ENCODE measurements at places on chromosomes 11 and 22.

DNA sequence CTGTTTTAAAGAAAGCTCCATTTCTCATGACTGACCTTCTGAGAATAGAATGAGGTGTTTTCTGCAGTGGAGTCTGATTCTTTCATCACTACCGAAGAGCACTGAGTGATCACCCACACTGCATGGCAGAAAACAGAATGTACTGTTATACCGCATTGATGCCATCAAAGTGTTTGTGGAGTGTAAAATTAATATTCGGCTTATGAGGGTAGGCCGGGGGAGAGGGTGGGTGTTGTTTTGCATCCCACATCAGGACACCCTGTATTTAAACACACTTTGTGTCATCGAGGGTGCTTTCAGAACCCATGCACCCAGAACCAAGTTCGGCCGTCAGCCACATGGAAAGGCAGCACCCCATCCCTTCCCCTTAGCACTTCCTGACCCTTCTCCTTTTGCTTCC is 41.3 kb upstream of the ETS1 start:
- DNase-seq, result no peak

DNA sequence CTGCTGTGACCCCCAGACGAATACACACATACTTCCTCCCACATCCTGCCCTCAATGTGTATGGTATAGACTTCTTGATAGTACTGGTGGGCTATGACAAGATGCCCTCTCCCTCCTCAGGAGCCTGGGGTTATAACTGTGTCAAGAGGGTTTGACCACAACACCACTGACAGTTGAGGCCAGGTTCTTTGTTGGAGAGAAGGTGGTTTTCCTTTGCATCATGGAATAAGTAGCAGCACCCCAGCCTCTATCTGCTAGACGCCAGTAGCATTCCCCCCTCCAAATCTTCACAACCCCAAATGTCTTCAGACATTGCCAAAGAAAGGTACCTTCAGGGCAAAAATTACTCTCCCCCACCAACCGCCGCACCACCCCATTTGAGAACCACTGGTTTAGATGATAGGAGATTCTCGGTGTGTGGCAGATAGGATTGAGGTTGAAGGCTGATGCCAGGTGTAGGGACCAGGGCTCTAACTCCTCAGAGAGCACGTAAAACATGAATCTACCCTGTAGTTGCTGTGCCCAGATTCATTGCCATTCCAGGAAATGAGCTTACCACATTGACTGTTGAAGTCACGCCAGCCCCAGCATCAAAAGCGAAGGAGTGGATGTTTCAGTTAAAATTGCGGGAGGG is 5.5 kb upstream of the MYO18B start:
- no peak for DNase-seq

DNA sequence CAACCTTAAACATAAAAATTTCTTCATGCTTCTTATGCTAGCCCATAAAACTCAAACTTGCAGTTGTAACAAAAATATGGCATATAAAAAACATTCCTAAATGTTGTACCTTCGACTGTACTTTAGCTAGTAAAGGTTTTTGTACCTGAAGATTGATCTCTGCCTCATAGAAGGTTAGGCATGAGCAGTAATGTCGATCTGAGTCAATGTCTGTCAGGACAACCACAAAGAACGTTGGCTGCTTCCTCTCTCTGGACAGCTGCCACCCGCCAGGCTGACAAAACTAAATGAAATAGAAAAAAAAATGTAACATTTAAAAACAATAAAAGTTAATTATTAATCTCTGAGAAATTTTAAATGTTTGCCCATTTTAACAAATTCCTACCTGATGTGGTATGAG is 251.3 kb downstream of the SBF2 start:
- DNase-seq, result no peak

DNA sequence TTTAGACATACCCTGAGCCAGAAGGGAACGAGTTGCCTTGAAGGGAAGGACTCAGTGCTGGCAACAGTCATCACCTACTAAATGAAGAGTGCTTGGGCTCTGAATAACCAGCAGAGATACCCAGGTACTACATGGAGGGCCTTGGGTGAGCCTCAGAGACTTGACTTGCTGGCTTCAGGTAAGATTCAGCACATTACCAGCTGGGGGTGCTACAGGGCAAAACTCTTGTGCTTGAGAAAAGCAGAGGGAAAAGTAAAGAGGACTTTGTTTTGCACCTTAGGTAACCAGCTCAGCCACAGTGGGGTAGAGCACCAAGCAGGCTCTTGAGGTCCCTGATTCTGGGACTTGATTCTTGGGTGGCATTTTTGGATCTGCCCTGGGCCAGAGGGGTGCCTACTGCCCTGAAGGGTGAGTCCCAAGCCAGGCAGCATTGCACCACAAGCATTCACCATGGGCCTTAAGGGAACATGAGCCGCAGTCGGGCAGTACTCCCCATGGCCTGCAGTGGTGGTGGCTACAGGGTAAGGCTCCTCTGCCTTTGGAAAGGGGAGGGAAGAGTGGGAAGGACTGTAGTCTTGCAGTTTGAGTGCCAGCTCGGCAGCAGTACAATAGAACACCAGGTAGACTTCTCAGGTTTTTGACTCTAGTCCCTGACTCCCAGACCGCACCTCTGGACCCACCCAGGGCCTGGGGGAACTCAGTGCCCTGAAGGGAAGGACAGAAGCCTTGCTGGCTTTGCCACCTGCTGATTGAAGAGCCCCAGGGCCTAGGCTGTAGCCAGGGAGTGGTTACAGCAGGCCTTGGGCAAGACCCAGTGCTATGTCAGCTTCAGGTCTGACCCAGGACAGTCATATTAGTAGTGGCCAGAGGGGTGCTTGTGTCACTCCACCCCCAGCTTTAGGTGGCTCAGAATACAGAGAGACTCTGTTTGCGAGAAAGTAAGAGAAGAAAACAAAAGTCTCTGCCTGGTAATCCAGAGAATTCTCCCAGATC is 22.7 kb upstream of the PLEKHA7 start:
- no peak for DNase-seq

DNA sequence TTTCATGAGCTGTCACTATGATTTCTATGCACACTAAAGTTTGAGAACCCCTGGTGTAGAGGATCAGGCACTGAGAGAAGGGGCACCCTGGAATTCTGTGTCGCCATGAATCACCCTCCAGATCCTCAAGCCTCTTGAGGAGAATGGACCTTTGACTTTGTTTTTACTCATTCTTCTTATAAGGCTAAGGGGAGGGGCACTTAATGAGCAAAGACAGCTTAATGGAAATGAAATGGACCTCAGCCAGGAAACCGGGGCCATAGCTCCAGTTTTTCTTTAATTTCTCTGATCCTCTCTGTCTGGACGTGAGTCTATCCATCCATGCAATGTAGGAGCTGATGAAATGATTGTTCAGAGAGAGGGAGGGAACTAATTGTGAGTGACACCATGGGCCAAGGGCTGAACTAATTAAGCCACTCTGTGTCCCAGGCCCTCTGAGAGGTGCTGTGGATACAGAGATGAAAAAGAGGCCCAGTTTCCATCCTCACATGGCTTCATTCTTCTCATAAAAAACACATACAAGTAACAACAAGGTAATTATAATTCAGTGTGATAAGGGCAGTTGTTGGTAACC is 32.8 kb downstream of the OR2AT4 start:
- no peak for DNase-seq

GRCh38 chr11:32034680-32035079 is 56.2 kb upstream of the RCN1 start:
- DNase-seq, result no peak

DNA sequence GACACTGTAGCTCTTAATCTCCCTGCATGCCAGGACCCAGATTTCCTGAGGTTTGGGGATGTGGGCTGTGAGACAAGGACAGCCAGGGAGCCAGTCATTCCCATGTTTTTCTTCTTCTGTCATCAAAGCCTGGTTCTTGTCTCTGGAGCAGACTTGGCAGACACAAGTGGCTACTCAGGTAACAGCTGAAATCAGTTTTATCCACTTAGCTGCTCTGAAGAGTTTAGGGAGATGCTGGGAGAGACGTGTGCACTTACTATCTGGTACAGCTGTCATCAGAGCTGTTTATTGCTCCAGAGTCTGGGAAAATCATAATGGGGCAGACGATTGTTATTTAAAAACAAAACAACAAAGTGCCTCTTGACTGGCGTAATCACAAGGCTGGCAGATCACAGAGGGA is 56.6 kb downstream of the CSNK2A3 start:
- no peak for DNase-seq

- DNase-seq, result no peak
Observed at GRCh38 chr11:82998697-82999096, 73.0 kb downstream of the RAB30 start.

DNA sequence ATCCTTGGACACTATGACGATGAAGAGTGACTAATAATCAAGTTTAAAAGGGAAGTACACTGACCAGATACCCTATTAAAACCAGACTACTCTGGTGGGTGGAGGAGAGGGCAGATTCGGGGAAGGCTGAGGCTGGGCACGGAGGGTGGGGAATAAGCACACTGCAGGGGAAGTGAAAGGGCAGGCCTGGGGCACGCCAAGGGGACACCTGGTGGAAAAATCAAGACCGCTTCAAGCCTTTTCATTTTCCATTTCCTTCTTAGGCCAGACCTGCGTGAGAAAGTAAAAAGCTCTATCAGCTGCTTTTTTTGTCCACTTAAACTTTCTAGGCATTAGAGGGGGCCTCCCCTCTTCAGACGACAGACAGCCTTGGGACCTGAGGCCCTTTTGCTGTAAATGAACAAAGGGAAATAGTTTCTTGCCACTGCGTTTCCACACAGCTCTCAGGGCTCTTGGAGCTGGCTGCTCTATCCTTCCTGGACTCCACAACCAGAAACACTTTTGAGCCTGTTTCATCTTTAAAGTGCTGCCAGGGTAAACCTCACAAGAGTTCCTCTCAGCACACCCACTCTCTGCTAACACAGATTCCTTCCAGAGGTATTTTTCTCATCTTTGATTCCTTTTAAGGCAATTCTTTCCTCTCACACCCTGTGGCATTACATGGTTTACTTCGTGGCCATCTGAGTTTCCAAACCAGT is 25.0 kb upstream of the SERPIND1 start:
- no peak for DNase-seq

DNA sequence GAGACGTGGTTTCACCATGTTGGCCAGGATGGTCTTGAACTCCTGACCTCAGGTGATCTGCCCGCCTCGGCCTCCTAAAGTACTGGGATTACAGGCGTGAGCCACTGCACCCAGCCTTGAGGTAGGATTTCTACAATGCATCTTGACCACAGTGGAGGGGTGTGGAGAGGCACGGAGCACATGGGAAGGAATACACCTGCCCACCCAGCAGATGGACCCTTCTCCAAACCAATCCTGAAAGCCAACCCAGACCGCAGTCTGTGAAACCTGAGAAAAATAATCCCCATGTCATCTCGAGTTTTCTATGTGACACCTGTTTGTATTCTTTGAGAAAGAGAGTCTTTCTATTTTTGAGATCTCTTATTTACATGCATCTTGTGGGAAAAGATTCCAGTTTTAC is 32.5 kb downstream of the LGR4 start:
- no peak for DNase-seq

DNA sequence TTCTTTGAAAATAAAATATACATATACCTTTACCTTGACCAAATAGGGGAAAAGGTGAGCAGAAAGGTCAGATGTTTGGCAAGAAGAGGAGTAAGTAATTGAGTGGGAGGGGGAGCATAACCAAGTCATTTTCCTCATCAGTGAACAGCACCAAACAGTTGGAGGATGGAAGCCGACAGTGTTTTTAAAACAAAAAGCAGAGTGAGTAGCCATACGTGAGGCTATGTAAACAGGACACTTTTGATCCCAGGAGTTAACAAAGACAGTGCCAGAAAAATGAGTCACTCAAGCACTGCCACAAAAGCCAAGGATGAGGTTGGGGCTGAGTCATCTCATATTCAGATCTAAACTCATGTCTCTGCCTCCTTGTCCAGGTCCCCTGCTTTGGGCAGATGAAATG is 734.7 kb downstream of the KCNA4 start:
- DNase-seq, result no peak

GRCh38 chr11:127074151-127074761 is 73.7 kb upstream of the KIRREL3 start:
- DNase-seq, result no peak

DNA sequence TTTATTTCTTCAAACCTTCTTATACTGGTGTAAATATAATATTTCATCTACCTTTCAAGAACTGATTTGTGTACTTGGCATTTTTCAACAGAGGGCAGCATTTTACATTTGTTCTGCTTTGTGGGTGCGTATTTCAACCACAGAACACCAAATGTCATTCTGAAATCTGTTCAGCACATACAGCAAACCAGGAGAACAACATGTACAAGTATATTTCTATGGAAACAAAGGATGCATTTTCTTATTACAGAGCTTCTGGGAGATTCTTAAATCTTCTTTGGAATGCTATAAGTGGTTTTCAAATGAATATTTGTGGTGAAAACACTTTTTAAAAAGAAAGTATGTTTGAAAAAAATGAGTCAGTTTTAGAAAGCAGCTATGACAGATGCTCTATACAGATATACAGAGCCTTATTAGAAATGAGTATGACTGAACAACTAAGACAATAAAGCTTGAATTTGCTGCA is 946.0 kb downstream of the FAM181B start:
- DNase-seq, result no peak

GRCh38 chr11:133038850-133039249 is 493.5 kb downstream of the OPCML start:
- DNase-seq, result no peak

- no peak for DNase-seq
Observed at GRCh38 chr11:123594188-123594901, 60.1 kb downstream of the SCN3B start.

GRCh38 chr22:33569559-33569958 is 350.7 kb downstream of the LARGE1 start:
- DNase-seq, result no peak

GRCh38 chr11:46361283-46362155 is 14.3 kb downstream of the DGKZ start:
- no peak for DNase-seq

GRCh38 chr11:86987679-86988078 is 32.5 kb upstream of the FZD4 start:
- no peak for DNase-seq

DNA sequence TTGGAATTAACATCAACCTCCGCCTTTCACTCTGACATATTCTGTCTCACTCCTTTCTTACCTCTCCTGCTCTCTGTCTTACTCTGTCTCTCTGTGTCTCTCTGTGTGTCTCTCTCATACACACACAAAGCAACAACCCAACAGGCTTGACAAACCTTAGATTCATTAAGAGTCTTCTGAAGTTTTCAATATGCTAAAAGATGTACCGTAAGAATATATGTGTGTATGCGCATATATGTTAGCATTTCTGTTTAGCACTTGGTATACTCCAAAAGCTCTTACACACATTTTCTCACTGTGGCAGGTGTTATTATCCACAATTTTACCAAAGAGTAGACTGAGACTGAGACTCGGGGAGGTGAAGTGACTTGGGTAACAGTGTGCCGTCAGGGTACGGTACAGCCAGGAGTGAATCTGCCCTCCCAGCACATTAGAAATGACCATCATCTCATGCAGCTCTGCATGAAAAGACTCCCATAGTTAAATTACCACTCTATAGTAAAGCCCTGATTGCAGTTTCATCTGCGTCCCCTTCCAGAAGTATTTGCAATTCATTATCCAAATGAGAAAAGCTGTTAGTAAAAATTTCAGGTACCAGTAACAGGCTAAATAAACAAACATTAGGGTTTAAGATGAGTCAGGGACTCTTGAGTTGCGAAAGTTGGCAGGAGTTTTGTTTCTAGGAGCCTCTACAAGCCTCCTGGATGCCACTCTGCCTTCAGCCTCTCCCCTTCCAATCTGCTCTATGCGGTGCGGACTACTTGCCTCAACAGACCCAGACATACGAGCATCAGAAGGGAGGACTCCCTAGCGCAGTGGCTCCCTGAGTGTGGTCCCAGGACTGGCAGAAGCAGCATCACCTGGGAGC is 195.2 kb upstream of the TMEM45B start:
- DNase-seq, result no peak

- no peak for DNase-seq
Observed at GRCh38 chr22:45949891-45950290, 27.1 kb downstream of the WNT7B start.

- no peak for DNase-seq
Observed at GRCh38 chr11:19281041-19281440, 40.3 kb upstream of the E2F8 start.

Data from stimulated activated CD8-positive, alpha-beta memory T cell treated with anti-CD3 and anti-CD28 coated beads, Interleukin-2, amount 100 ng/mL, for 1 hour (primary cell).